Activated CD4-positive, CD25-positive, alpha-beta regulatory T cell treated with anti-CD3 and anti-CD28 coated beads, Interleukin-2, amount 50 U/mL, for 16 hours (primary cell): ENCODE measurements at places on chromosomes 11 and 22.

- no peak for DNase-seq
Observed at GRCh38 chr22:47837703-47838102, 1075.3 kb downstream of the TBC1D22A start.

DNA sequence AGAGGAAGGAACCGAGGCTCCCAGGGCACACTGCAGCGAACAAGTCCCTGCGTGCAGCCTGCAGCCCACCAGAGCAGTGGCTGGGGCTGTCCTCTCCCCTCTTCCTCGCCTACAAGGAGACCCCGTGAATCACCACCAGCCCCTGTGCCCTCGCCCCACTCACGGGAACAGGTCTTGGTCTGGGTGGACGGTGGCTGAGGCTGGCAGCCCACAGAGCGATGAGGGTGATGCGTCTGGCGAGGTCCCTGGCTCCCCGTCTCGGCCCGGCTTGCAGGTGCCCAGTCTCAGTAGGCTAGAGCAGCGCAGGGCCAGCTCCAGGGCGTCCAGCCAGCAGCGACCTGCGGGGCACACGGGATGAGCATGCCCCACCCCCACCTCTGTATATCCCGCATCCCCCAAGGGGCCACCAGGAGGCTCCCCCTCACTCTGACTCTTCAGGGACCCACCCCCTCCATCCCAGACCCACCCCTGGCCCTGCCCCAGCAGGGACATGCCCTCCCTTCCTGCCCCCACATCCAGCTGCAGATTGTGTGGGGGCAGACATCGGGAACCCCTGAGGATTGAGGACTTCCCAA is 50.5 kb upstream of the CARS1 start:
- DNase-seq, result no peak

DNA sequence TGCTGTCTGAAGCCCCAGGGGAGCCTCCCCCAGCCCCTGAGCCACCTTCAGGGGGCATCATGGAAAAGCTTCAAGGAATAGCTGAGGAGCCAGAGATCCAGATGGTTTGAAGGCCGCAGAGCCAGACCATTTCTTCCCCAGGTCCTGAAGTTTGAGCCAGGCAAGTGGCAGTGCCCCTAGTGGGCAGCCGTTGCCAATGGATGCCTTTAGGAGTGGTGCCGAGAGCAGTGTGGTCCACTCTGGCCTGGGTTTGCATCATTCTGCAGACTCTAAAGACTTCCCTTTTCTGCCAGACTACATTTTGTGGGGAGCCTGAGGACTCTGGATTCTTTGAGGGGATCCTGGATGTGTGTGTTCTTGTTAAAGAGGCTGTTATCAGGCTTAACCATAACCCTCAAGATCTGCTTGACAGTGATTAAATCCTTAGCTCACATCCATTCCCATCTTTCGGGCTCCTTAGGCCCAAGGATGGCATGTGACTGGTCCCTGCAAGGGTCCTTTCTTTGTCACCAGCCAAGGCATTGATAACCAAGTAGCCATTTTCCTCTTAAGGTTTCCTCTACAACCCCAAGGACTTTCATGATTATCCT is 13.1 kb downstream of the HINFP start:
- no peak for DNase-seq

- no peak for DNase-seq
Observed at GRCh38 chr22:45329530-45329936, 19.8 kb downstream of the FAM118A start.

DNA sequence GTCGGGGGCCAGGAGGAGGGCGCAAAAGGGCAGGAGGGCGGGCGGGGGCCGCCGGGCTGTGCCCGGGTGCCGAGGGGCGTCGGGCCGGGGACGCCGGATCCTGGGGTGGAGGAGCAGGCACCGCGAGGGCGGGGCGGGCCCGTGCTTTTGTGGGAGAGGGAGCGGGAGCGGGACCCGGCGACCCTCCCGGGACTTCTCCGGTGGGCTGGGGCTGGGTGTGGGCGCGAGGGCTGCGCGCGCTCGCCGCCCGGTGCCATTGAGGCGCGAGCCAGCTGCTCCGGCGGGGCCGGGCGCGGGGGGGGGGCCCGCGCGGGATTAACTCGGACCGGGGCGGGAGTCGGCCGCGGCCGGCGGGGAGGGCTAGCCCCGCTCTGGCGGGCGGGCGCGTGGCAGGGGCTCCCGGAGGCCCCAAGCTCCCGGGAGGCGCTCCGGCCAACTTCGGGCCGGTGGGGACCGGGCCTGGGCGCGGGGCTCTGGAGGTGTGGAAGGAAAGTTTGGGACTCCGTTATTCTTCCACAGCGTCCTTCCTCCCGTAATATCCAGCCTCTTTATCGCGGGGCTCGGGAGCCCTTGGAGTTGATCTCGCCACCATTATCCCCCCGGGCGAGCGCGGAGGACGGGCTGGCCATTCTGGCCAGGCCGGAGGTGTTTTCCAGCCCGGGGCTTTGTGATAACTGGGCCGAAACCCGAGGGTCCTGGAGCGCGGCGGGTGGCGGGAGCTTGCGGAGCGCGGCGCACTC is 936 bp downstream of the CECR2 start:
- no peak for DNase-seq

- no peak for DNase-seq
Observed at GRCh38 chr11:17229481-17230152, 21.8 kb upstream of the PIK3C2A start.

GRCh38 chr22:20449819-20450550 is 12.4 kb upstream of the SCARF2 start:
- no peak for DNase-seq

- DNase-seq, result no peak
Observed at GRCh38 chr22:27537501-27537900, 264.1 kb downstream of the MN1 start.

GRCh38 chr11:67157691-67158090 is 38.6 kb downstream of the KDM2A start:
- no peak for DNase-seq

DNA sequence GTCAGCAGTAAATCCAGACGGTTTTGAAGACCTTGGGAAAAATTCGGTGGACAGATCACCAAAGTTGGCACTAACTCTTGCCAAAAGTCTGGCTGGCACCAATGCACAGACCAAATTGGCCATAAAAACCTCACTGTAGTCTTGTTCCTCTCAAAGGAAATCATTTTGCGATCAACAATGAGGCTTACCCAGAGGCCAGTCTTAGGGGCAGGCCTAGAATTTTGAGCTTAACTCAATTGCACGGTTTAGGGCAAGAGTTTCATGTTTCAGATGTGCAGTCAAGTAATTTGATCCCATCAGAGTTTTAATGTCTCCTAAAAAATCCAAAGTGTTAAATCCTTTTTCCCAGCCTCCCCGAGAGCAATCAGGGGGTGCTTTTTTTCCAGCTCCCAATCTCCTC is 19.0 kb downstream of the MPPED2 start:
- no peak for DNase-seq

- no peak for DNase-seq
Observed at GRCh38 chr11:32796425-32796824, 2.0 kb upstream of the CCDC73 start.

DNA sequence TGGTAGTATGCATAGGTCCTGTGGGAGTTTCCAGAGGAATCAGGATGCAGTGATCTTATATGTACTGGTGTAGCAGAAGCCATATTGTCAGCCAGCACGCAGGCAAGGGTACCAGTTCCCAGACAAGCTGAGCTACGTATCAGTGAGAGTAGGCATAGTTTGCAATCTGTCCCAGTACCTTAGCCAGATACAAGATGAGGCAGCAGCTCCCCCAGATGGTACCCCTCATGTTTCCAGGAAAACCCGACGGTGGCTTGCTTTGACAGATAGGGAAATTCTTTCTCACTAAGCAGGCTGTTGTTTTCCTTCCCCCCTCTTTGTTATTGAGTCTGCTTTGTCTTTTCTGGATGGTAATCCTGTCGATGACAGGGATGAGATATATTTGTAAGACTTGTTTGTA is 109.7 kb upstream of the RRM1 start:
- no peak for DNase-seq
